Posterior vena cava (tissue), 2 donors: ENCODE measurements at places on chromosomes 7 and 10.

- DNase-seq: no peak
Observed at GRCh38 chr7:30915751-30916150, 4.1 kb downstream of the AQP1 start.

GRCh38 chr10:114650831-114651230, 7.2 kb downstream of the ABLIM1 start:
- DNase-seq: no peak

DNA sequence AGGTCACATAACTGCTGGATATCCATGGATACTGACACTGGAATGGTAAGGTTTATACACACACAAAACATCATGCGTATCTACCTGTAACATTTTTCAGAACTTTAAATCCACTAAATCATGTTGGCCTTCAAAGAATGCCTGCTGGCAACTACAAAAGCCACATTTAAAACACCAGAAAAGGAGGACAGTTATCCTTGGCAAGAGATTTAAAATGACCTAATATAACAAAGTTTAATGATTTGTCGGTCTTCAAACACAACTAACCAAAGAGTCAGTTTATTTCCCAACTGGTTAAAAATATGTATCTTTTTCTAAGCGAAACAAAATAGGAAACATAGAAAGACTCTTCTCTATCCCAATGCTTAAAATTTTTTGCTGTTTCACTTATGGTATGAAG, 24.0 kb downstream of the WAPL start:
- no peak for DNase-seq

- DNase-seq: peak; percentile 78
Observed at GRCh38 chr7:738723-739454, 11.8 kb upstream of the PRKAR1B start.

- no peak for DNase-seq
Observed at GRCh38 chr10:132455986-132456847, 59.2 kb downstream of the PWWP2B start.

GRCh38 chr10:114181971-114182370, 2.8 kb downstream of the TDRD1 start:
- DNase-seq: no peak

DNA sequence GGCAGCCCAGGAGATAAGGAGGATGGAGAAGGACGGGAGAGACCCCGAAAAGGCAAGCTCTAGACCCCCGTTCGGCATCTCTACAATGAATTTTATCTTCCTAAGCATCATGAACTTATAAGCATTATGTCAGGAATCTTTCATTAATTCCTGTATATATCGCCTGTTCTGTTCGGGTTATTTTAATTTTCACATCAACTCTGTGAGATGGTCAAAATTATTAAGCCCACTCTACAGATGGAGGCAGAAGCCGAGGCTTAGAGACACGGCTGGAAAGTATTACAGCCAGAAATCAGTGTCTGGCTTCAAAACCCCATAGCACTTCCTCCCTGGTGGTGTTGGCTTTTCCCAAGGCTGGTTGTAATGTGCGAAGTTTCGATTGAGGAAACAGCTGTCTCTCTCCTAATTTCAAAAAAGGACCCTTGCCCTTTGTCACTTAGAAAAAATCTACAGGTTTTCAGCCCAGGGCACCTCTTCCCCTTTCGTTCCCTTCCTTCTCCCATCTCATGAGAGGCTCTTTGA, 1.5 kb upstream of the GRM8 start:
- no peak for DNase-seq

DNA sequence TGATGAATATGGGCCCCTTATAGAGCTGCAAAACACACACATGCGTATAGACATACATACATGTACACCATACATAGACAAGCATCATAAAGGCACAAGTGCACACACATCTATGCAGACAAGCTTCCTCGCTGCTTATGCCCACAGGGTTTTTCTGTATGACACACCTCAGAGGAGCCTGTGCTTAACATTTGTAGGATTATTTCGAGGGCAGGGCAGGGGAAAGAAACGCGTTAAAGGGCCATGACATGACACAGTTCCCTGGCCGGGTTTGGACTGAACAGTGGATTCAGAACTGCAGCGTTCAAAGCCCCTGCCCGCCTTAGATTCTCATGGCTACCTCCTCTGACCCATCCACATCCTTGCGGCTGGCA, 44.8 kb downstream of the CHST3 start:
- no peak for DNase-seq

- no peak for DNase-seq
Observed at GRCh38 chr10:91700788-91701444, 68.0 kb upstream of the PPP1R3C start.

- DNase-seq: no peak
Observed at GRCh38 chr10:113452146-113452845, 100.6 kb upstream of the HABP2 start.

DNA sequence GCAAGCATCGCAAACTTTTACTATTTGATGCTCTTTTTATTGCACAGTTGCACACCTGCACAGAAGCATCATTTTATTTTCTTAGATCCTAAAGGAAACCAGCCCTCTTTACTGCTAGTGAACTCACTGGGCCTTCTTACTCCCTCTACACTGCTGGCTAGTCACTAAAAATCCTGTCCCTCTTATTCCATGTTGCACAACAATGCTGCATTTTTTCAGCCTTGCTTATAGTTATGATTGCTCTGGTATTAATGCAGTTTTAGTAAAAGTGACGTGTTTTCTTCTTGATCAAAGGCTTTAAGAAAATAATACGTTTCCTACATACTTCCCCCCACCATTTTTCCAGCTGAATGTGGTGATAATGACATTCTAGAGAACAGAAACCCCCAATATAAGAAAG, 132.9 kb upstream of the FAM3C start:
- DNase-seq: no peak

DNA sequence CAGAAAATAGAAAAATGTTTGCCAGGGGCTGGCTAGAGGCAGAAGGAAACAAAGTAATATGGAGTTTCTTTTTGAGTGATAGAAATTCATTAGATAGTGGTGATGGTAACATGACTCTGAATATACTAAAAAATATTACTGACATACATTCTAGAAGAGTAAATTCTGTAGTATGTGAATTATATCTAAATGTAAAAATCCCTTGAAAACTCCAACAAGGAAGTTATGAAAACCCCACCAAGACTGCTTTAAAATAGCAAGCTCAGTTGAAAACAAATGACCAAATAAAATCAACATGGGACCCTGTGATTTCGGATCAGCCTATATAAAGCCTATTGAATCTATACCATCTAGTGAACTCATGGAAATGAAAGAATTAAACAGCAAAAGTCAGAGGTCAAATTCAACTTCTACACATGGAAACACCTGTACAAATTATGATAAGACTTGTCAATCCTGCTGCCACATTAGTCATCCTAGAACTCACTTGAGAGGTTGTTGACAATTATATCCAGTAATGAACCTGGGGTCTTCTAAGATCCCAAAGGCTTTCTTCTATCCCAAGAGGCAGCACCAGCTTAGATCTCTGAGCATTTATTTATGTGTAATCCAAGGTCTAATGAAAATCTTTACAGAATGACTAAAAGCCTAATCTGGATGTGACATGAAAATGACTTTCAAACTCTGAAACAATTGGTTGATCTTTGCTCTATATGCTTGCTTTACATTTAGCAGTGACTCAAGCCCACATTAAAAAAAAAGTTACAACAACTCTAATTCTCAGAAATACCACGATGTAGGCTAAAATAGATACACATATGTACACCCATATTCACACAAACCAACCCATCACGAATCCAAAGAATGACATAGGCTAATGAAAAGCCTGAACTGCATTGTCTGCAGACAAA, 59.3 kb downstream of the OSBPL3 start:
- no peak for DNase-seq
